ENCODE measurements at places on chromosomes 4 and X. TPM values are rescaled to one million over a fixed set of nuclear protein-coding genes. Genes with fewer than 3 reads are reported as not detected.

Gene HNRNPD
- 97.1 TPM for total RNA-seq

Gene CITED1
- not detected for total RNA-seq

Gene GUCY1A1
- total RNA-seq: 108 TPM

Gene POU3F4
- not detected for total RNA-seq

Gene OPRPN
- total RNA-seq: not detected

Gene NDNF
- total RNA-seq: 4.6 TPM

Gene DKK2
- total RNA-seq: 1.1 TPM

Gene CD99L2
- 48.0 TPM for total RNA-seq
